ENCODE measurements at places on chromosomes 4 and X.

DNA sequence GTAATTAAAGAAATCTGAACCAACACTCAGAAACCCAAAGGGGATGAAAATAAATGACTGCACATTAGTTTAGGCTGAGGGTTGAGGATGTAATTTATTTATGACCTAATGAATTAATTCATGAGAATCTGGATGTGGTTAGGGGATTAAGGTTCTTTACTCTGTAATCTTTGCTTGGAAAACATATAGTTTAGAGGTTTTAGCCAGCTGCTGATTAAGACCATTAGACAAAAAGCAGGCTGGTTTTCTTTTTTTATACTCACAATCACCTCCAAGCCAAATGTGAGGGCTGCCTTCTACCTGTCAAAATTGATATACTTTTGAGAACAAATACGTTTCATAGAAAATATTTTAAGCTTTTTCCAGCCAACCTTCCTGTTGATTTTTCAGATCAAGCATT lies 2705.8 kb downstream of the PCDH7 start:
- no peak for DNase-seq

DNA sequence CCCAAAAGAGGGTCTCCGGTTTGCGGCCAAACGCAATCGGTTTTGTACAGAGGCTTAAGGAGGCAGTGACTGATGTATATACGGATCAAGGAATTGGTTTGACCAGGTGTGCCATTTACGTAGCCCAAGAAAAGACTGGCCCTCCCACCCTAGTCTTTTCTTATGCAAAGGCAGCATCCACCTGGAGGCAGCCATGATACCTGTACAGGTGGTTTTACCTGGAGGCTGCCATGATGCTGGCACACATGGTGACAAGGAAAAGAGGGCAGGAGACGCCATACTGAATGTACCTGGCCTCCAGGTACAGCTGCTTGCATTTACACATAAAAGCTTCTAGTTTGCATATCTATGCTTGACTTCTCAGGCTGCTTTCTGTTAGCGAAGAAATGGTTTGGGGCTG lies 917.7 kb upstream of the INTU start:
- no peak for DNase-seq

GRCh38 chr4:24794916-24795665 lies at the start of gene SOD3:
Gene SOD3, plus strand, starts transcription at chr4:24795573. Its CDS starts 3,949 bp downstream, at chr4:24799522.
- DNase-seq, result peak; percentile 67

GRCh38 chrX:18748499-18748898 lies 41.1 kb downstream of the PPEF1 start:
- no peak for DNase-seq

GRCh38 chrX:104668550-104668949 lies 102.6 kb downstream of the IL1RAPL2 start:
- DNase-seq, result no peak

DNA sequence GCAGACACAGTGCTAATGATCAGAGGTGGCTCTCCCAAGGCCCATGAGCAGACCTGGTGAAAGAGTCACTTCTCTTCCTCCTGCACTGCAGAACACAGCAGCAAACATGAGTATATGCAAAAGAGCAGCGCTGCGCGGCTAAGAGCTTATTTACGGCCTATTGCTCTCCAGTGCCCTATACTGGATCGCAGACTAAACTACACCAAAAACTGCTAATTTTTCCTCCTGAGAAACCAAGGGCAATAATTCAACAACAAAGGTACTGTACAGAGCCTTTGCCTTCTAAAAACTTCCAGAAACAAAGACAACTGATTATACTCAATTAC lies 702.5 kb downstream of the ARAP2 start:
- no peak for DNase-seq

DNA sequence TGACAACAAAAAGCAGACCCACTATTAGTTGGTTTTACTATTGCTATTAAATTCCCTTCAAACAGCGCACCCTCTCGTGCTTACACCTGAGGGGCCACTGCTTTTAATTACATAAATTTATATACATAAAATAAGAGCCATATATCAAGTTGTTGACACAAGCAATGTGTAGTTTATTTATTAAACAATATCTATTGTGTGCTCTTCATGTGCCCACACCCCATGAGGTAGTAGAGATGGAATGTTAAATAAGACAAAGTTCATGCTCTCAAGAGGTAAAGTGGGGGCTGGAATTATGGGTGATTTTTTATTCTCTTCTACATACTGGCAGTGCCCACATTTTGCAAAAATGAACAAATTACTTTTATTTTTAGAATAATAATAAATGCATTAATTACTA lies 47.3 kb downstream of the KCNIP4 start:
- no peak for DNase-seq

- no peak for DNase-seq
Observed at GRCh38 chr4:64584981-64585557, 175.8 kb upstream of the TECRL start.

DNA sequence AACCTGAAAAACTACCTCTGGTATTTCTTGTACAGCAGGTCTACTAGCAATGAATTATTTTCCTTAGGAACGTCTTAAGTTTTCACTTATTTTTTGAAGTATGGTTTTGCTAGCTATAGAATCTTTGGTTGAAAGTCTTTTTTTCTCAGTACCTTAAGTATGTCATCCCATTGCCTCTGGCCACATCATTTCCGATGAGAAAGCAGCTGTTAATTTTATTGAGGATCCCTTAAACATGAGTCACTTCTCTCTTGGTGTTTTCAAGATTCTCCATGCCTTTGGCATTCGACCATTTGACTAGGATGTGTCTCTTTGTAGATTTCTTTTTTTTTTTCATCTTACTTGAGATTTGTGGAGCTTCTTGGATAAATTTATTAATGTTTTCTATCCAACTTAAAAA lies 803.8 kb upstream of the AMOT start:
- no peak for DNase-seq

DNA sequence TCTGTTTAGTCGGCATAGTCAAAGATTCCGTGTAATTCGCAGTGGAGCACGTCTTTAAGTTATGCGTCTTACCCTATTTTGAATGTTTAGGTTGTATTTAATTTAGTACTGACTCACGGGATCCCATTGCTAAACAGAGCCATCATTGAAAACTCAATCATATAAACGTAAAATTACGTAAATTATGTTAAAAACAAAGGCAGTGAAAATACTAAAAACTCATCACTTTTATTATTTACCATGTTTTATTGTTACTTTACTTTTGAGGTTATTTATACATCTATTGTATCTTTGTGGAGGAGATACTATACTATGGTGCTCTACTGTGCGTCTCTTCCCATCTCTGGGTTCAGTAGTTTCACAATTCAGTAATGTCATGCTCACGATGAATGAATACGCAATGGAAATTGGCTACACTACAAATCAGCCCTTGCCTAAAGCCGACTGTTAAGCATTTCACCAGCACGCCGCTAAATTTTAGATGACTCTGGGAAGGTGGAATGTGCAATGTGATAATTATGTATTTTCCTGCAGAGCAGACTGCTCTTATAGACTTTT lies 944 bp downstream of the FUNDC2 start:
- no peak for DNase-seq

Measured in head of caudate nucleus (tissue), 42 donors.